ENCODE measurements at places on chromosomes 5 and 9. TPM values are rescaled to one million over a fixed set of nuclear protein-coding genes. Genes with fewer than 3 reads are reported as not detected.

DNA sequence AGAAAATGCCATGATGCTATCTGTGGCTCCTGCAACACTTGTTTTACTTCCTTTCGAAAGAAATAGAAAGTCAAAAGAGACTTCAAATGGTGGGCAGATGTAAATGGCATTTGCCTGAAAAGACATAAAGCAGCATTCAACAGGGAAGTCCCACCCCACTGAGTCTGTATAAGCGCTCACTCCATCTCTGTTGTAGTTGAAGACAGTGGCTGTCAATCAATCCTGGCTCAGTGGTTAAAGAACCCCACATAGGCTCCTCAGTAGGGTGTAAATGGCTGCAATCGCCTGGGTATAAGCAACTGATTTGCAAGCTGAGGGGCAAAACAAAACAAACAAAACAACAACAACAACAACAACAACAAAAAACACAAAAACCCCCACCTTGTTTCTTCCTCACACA lies 158.7 kb downstream of the EFNA5 start:
- no peak overlapping the region for H3K27ac ChIP-seq
- no peaks in the 10 kb centered on the region for H3K27me3 ChIP-seq
- DNase-seq, result no peak
- H3K4me3 ChIP-seq, result no peak overlapping the region
- H3K36me3 ChIP-seq, result no peaks in the 10 kb centered on the region

DNA sequence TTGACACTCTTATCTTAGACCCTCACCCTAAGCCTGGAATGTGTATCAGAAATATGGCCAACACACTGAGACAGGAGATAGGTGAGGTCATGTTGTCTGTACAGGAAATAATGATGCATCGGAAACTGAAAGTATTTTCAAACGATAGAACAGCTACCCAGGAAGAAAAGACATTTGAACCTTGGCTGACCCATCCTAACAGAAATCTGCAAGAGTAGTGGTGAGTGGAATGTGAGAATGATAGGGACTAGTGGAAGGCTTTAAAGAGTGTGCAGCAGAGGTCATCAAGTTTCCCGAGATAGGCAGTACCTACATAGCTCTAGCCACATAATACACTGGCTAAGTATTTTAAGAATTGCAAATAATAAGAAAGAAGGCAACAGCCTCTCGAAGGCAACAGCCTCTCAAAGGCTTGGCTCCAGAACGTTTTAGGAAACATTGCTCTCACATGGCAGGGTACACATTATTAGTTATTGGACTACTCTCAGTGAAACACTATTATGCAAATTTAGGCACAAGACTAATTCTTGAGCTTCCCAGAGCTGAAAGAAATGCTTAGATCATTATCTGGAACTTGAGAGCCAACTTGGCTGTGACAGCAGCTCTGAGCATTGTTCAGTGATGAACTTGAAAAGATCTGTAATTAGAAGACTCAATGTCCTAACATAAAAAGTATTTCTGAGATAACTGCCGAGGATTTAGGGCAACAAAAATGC lies 133.1 kb upstream of the FBXL7 start:
- H3K27me3 ChIP-seq, result no peaks in the 10 kb centered on the region
- peak; percentile 39 for DNase-seq
- no peaks in the 10 kb centered on the region for H3K4me1 ChIP-seq
- no peaks in the 10 kb centered on the region for H3K36me3 ChIP-seq

- H3K4me3 ChIP-seq, result no peak overlapping the region
- DNase-seq, result no peak
- H3K4me1 ChIP-seq, result no peaks in the 10 kb centered on the region
- H3K27me3 ChIP-seq, result peaks cover 2% of the 10 kb centered on the region
Observed at GRCh38 chr5:42592401-42593140, 164.0 kb upstream of the CCDC152 start.

DNA sequence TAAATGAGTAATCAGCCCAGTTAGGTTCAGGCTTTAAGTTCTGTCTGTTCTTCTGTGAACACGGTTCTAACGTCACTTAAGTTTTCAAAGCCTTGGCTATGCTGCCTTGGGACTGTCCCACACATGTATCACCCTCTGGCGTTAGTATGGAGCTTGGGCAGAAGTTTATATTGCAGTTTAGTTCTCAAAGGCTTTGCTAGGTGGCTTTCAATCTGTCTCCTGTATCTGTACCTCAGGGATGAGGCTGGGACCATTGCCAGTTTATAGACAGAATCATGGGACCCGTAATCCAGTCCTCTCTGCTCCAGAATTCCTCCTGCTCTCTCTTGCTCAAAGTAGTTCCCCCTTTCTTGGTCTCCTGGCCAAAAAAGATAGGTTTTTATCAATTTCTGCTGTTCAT lies 12.1 kb downstream of the C9orf40 start:
- DNase-seq, result no peak
- no peak overlapping the region for H3K27ac ChIP-seq
- no peaks in the 10 kb centered on the region for H3K4me1 ChIP-seq

GRCh38 chr9:137448602-137448962 lies 7.4 kb upstream of the ENTPD8 start:
- H3K27me3 ChIP-seq, result no peaks in the 10 kb centered on the region
- peaks cover 3% of the 10 kb centered on the region for H3K36me3 ChIP-seq
- no peak overlapping the region for H3K27ac ChIP-seq
- no peaks in the 10 kb centered on the region for H3K4me1 ChIP-seq
- DNase-seq, result no peak

DNA sequence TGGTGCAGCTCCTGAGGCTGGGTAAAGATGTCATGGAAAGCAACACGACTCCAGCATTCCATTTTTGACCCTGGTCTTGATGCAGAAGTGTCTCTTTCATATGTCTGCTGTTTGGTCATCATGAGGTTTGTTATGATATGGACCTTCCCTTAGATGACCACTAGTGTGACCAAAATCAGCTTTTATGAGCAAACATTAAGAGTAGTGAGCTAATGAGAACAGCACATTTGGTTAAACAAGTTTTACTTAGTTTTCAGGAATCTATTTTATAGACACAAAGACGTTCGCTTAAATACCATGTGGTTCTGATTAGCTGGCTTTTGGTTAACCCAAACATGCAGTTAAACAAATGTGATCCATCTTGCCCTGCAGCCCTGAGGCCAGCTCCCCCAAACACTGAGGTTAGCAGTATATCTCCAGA lies 56.7 kb upstream of the ACTBL2 start:
- peak; percentile 59 for DNase-seq
- H3K27me3 ChIP-seq, result no peaks in the 10 kb centered on the region
- no peaks in the 10 kb centered on the region for H3K36me3 ChIP-seq
- peak overlapping the region; percentile 51 for H3K27ac ChIP-seq
- peaks cover 12% of the 10 kb centered on the region for H3K4me1 ChIP-seq

GRCh38 chr9:118785456-118785855 lies 583.8 kb downstream of the BRINP1 start:
- no peak overlapping the region for H3K27ac ChIP-seq
- no peaks in the 10 kb centered on the region for H3K36me3 ChIP-seq
- H3K27me3 ChIP-seq, result no peaks in the 10 kb centered on the region

GRCh38 chr9:110126986-110127864 lies 80.7 kb downstream of the C9orf152 start:
- peak; percentile 55 for DNase-seq
- H3K36me3 ChIP-seq, result no peaks in the 10 kb centered on the region
- H3K4me1 ChIP-seq, result peaks cover 83% of the 10 kb centered on the region
- no peaks in the 10 kb centered on the region for H3K27me3 ChIP-seq

GRCh38 chr5:161614342-161614741 lies 67.8 kb upstream of the GABRB2 start:
- H3K36me3 ChIP-seq, result no peaks in the 10 kb centered on the region
- no peaks in the 10 kb centered on the region for H3K4me1 ChIP-seq
- no peak overlapping the region for H3K4me3 ChIP-seq
- no peak overlapping the region for H3K27ac ChIP-seq
- DNase-seq, result no peak
- no peaks in the 10 kb centered on the region for H3K27me3 ChIP-seq

DNA sequence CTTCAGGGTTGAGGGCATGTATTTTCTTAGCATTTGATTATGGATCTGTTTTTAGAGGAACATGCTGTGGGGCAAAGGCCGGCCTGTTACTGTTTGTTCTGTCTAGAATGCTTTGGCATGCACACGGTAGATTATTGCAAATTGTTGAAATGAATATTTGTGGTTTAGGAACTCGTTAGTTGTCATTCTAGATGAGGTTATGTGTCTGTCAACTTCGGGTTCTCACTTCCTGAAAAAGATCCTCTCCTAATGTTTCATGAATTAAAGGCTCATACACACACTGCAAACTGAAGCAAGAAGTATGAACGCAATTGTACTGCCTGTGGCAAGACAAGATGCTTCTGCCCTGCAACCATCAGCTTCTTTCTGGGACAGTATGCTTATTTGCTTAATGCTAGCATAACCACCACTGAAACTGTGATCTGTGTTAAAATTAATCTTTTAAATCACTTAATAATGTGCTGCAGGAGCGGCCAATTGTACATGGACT lies 99.6 kb downstream of the BASP1 start:
- DNase-seq, result peak; percentile 42
- no peak overlapping the region for H3K4me3 ChIP-seq
- no peak overlapping the region for H3K27ac ChIP-seq
- H3K4me1 ChIP-seq, result peaks cover 18% of the 10 kb centered on the region
- no peaks in the 10 kb centered on the region for H3K36me3 ChIP-seq

GRCh38 chr9:136090768-136091581 lies 4.1 kb downstream of the NACC2 start:
- no peaks in the 10 kb centered on the region for H3K27me3 ChIP-seq
- no peak overlapping the region for H3K4me3 ChIP-seq
- no peaks in the 10 kb centered on the region for H3K36me3 ChIP-seq
- no peak overlapping the region for H3K27ac ChIP-seq

GRCh38 chr9:84852617-84853301 lies 183.2 kb downstream of the NTRK2 start:
- no peak overlapping the region for H3K4me3 ChIP-seq
- no peak for DNase-seq
- H3K4me1 ChIP-seq, result peaks cover 14% of the 10 kb centered on the region
- no peaks in the 10 kb centered on the region for H3K27me3 ChIP-seq

DNA sequence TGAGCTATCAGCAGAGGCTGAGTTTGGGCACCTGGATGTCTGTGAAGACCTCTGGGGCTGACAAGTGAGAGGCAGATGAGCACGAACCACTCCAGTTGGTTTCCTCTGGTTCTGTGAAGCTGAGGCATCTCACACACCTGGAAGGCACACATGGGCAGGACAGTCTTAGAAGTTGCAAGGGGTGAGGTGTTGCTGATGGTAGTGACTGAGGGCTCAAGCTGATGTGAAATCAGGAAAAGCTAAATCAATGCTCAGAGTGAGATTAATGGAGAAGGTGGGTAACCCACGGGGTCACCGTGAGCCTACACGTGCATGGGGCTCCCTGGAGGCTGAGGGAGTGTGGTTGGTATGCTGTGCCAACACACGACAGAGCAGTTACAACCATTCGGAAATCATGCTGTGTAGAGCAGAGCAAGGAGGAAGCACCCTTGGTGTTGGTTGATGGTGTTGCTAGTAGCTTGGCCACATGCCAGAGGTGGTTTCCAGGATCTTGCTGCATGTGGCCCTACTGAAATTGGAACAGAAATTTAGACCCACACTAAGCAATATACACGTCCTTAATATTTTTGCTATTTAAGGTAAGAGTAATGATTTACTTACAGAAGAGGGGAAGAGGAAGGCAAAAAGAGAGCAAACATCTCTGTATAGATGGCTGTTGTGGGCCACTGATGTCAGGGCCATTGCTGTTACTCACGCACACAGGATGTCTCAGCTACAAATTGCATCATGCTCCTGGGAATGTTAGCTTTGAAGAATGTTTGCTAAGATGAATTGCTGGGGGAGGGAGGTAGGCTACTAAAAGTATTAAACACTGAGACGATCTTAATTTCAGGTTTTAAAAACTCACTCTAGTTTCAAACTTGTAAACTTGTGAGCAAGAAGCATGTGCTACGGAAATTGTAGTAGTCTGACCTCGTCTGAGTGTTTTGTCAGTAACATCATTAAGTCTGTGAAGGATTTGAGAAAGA lies 170.5 kb downstream of the ARHGEF28 start:
- H3K4me1 ChIP-seq, result peaks cover 35% of the 10 kb centered on the region
- no peaks in the 10 kb centered on the region for H3K27me3 ChIP-seq

- H3K4me1 ChIP-seq, result peaks cover 6% of the 10 kb centered on the region
- H3K27me3 ChIP-seq, result no peaks in the 10 kb centered on the region
- peak overlapping the region; percentile 83 for H3K27ac ChIP-seq
- peak overlapping the region; percentile 72 for H3K4me3 ChIP-seq
- peak; percentile 47 for DNase-seq
- no peaks in the 10 kb centered on the region for H3K36me3 ChIP-seq
Observed at GRCh38 chr5:180831139-180832093, 28.8 kb upstream of the MGAT1 start.

GRCh38 chr5:177090813-177091212 lies 4.1 kb downstream of the FGFR4 start:
- peaks cover 5% of the 10 kb centered on the region for H3K4me1 ChIP-seq
- no peaks in the 10 kb centered on the region for H3K27me3 ChIP-seq
- DNase-seq, result no peak
- no peaks in the 10 kb centered on the region for H3K36me3 ChIP-seq
- H3K4me3 ChIP-seq, result no peak overlapping the region

DNA sequence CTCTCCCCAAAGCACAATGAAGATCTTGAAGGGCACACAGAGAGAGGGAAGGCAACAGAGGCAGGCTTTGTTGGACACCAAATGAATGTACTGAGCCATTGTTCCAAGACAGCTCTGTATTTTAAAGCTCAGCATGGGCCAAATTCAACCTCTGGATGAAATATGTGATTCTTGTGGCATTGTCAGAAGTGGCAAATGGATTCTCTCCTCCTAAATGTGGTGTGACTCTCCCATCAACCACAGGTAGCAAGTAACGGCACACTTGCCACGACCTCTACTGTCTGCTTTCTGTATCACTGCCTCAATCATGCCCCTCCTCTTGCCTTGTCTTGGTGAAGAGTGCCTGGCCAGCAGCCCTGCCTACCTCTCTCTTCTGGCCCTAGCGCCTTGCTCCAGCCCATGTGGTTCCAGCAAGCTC lies 6.1 kb upstream of the MOB3B start:
- H3K36me3 ChIP-seq, result no peaks in the 10 kb centered on the region
- H3K27ac ChIP-seq, result no peak overlapping the region

GRCh38 chr5:95649274-95649673 lies 2.7 kb downstream of the RFESD start:
- H3K36me3 ChIP-seq, result no peaks in the 10 kb centered on the region
- H3K27ac ChIP-seq, result no peak overlapping the region
- no peak overlapping the region for H3K4me3 ChIP-seq
- no peaks in the 10 kb centered on the region for H3K27me3 ChIP-seq

- no peaks in the 10 kb centered on the region for H3K36me3 ChIP-seq
- H3K4me3 ChIP-seq, result peak overlapping the region; percentile 24
- peak overlapping the region; percentile 22 for H3K27ac ChIP-seq
- DNase-seq, result peak; percentile 12
- peaks cover 10% of the 10 kb centered on the region for H3K4me1 ChIP-seq
Observed at GRCh38 chr5:127941646-127942045, 141.9 kb upstream of the SLC12A2 start.

GRCh38 chr9:110635589-110635988 lies 33.0 kb upstream of the MUSK start:
- H3K36me3 ChIP-seq, result no peaks in the 10 kb centered on the region
- no peaks in the 10 kb centered on the region for H3K27me3 ChIP-seq
- peaks cover 2% of the 10 kb centered on the region for H3K4me1 ChIP-seq
- H3K4me3 ChIP-seq, result no peak overlapping the region

- no peaks in the 10 kb centered on the region for H3K36me3 ChIP-seq
- no peak overlapping the region for H3K27ac ChIP-seq
- H3K4me3 ChIP-seq, result no peak overlapping the region
- H3K4me1 ChIP-seq, result no peaks in the 10 kb centered on the region
- DNase-seq, result no peak
- no peaks in the 10 kb centered on the region for H3K27me3 ChIP-seq
Observed at GRCh38 chr5:29307478-29307877, 1886.0 kb upstream of the CDH6 start.

GRCh38 chr9:69392826-69393225 lies 67.8 kb downstream of the ENTREP1 start:
- no peak for DNase-seq
- no peaks in the 10 kb centered on the region for H3K27me3 ChIP-seq

The GRXCR2 gene
- not detected for total RNA-seq

The ADAMTS2 gene
- total RNA-seq, result 26.6 TPM

The AJM1 gene
- 4.2 TPM for total RNA-seq

The SYK gene
- 0.41 TPM for total RNA-seq

The PCDHGC4 gene
- total RNA-seq, result 7.4 TPM

The NTRK2 gene
- total RNA-seq, result 4.8 TPM

The OTULINL gene
- total RNA-seq, result 2.8 TPM

The ABLIM3 gene
- 3.9 TPM for total RNA-seq

All from astrocyte (in vitro differentiated cells and primary cell).